ENCODE measurements at places on chromosomes 3 and 15.

- DNase-seq: no peak
- no peaks in the 10 kb centered on the region for H3K4me1 ChIP-seq
- no peak overlapping the region for H3K27ac ChIP-seq
- no peaks in the 10 kb centered on the region for H3K36me3 ChIP-seq
- H3K27me3 ChIP-seq: no peaks in the 10 kb centered on the region
- H3K4me3 ChIP-seq: no peak overlapping the region
These were observed 633.8 kb downstream of the IGSF11 start for GRCh38 chr3:118400886-118401285.

- H3K4me1 ChIP-seq: peaks cover 6% of the 10 kb centered on the region
- H3K36me3 ChIP-seq: no peaks in the 10 kb centered on the region
- no peaks in the 10 kb centered on the region for H3K27me3 ChIP-seq
- H3K4me3 ChIP-seq: no peak overlapping the region
- DNase-seq: no peak
These were observed 238.1 kb downstream of the CPNE4 start for GRCh38 chr3:131796558-131797198.

DNA sequence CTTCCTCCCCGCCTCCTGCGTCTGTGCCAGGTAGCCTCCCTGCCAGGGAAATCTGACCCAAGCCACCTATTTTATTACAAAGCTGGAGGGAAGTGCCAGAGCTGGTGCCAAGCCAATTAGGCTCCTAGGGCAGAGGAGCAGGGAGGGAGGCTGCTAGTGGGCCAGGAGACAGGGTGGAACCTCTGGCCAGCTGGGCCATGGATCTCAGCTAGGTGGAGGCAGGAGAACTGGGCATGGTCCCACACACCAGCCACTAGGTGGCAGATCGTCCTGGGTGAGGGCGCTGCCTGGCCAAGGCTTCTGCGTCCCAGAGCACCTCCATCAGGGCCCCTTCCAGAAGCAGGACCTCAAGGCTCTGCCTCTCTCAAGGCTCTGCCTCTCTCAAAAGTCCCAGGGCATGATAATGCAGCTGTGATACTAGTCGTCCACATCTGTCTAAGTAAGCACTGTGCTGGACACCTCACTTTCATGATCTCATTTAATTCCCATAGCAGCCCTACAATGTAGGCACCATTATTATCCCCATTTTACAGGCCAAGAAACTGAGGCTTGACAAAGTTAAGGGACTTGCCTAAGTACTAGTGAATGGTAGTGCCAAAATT lies 4.5 kb upstream of the RFT1 start:
- DNase-seq: peak; percentile 89
- H3K4me1 ChIP-seq: no peaks in the 10 kb centered on the region
- H3K27ac ChIP-seq: peak overlapping the region; percentile 19
- no peak overlapping the region for H3K4me3 ChIP-seq
- no peaks in the 10 kb centered on the region for H3K36me3 ChIP-seq

DNA sequence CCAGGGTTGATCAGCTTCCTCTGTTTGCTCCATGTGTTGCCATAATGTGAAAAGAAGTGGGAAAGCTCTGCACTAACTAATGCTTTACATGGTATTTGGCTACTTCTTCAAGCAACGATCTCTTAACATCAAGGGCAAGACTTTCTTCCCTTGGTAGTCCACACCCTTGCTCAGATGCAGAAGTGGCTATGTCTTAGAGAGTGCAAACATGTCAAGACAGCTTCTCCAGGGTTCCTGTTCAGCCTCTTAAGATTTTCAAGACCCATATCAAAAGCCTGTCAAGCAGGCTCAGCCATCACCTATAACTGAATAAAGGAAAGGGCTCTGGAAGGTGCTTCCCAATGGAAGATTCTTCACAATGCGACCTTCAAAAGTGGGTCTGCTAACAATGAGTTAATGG lies 64.8 kb upstream of the CSTA start:
- H3K36me3 ChIP-seq: no peaks in the 10 kb centered on the region
- H3K27me3 ChIP-seq: no peaks in the 10 kb centered on the region
- H3K4me1 ChIP-seq: no peaks in the 10 kb centered on the region
- H3K4me3 ChIP-seq: no peak overlapping the region

DNA sequence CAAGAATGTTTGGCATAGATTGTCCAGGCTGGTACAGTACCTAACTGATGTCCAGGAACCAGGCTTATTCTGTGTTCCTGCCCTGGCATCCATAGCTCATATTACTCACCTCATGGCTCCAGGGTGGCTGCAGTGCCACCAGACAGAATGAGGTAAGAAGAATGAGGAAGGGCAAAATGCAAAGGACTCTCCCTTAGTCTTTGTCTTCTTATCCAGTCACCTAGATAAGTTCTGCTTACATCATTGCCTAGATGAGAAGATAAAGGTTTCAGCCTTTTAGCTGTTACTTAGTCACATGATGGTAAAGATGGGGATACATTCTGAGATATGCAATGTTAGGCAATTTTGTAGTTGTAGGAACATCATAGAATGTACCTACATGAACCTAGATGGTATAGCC lies 45.8 kb downstream of the CHP1 start:
- H3K4me1 ChIP-seq: no peaks in the 10 kb centered on the region
- H3K27ac ChIP-seq: no peak overlapping the region
- peaks cover 3% of the 10 kb centered on the region for H3K36me3 ChIP-seq
- H3K4me3 ChIP-seq: no peak overlapping the region
- H3K27me3 ChIP-seq: no peaks in the 10 kb centered on the region
- no peak for DNase-seq

DNA sequence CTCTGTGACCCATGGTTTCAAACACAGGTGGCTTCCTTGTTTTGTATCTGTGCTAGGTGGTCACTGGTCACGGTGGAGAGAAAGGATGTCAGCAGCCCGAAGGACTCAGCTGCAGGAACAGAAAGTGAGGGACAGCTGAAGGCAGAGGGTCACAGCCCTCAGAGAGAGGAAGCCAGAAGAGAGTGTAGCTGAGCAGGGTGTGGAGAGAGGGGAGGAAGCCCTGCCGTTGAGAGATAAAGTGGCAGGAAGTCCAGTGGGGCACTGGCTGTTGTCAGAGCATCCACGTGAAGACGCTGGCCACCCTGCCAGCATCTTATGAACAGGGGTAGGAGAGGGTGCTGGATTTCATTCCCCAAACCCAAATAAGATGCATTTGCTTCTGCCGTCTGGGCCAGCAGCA lies 36.9 kb downstream of the LIMD1 start:
- H3K4me1 ChIP-seq: no peaks in the 10 kb centered on the region
- H3K27ac ChIP-seq: no peak overlapping the region
- DNase-seq: no peak
- H3K27me3 ChIP-seq: no peaks in the 10 kb centered on the region
- no peak overlapping the region for H3K4me3 ChIP-seq

GRCh38 chr3:197241173-197241572 lies 57.2 kb downstream of the DLG1 start:
- H3K4me1 ChIP-seq: no peaks in the 10 kb centered on the region
- no peak overlapping the region for H3K27ac ChIP-seq
- H3K36me3 ChIP-seq: peaks cover 1% of the 10 kb centered on the region
- no peak for DNase-seq

- H3K4me3 ChIP-seq: no peak overlapping the region
- DNase-seq: no peak
- no peak overlapping the region for H3K27ac ChIP-seq
- no peaks in the 10 kb centered on the region for H3K27me3 ChIP-seq
- H3K4me1 ChIP-seq: peaks cover 7% of the 10 kb centered on the region
These were observed 25.1 kb upstream of the UTS2B start for GRCh38 chr3:191355406-191355805.

DNA sequence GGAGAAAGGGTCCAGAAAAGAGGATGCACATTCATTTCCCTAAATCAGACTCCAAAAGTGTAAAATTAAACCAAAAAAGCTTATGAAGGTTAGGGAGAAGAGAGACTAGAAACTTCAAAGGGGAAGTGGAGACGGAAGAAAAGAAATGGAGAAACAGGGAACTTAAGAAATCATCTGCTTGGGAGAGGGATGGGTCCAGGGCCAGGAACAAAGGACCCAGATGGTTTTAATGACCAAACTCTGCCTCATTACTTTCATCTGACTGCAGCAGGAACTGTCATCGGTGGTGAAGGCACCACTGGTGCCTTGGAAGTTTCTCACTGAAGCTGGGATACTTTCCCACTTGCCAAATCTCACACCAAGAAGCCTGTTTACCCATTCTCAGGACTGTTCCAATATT lies 70.5 kb upstream of the SLC4A7 start:
- H3K4me1 ChIP-seq: peaks cover 11% of the 10 kb centered on the region
- no peak for DNase-seq
- no peak overlapping the region for H3K4me3 ChIP-seq
- no peak overlapping the region for H3K27ac ChIP-seq
- no peaks in the 10 kb centered on the region for H3K27me3 ChIP-seq
- no peaks in the 10 kb centered on the region for H3K36me3 ChIP-seq

DNA sequence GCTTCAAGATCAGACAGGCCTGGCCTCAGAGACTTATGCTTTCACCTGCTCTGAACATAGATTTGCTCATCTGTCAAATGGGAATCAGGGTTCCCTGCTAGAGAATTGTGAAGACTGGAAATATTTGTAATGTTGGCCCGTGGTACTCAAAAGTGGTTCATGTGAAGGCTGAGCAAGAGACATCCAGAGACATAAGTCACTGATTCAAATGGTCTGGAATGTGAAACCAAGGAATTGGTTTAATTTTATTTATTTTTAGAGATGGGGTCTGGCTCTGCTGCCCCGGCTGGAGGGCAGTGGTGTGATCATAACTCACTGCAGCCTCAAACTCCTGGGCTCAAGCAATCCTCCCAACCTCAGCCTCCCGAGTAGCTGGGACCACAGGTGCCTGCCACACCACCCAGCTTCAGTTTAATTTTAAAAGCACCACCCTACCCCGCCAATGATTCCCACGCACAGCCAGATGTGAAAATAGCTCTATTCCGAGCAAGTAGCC lies 60.1 kb downstream of the DAPK2 start:
- no peaks in the 10 kb centered on the region for H3K36me3 ChIP-seq
- H3K4me3 ChIP-seq: no peak overlapping the region
- DNase-seq: no peak
- no peaks in the 10 kb centered on the region for H3K4me1 ChIP-seq

- H3K4me1 ChIP-seq: no peaks in the 10 kb centered on the region
- no peaks in the 10 kb centered on the region for H3K27me3 ChIP-seq
- H3K4me3 ChIP-seq: no peak overlapping the region
- DNase-seq: no peak
- no peak overlapping the region for H3K27ac ChIP-seq
These were observed 843.9 kb downstream of the TUSC7 start for GRCh38 chr3:117553461-117553860.

GRCh38 chr3:94413336-94414108 lies 350.7 kb downstream of the NSUN3 start:
- no peaks in the 10 kb centered on the region for H3K4me1 ChIP-seq
- no peak overlapping the region for H3K4me3 ChIP-seq
- DNase-seq: no peak
- H3K36me3 ChIP-seq: no peaks in the 10 kb centered on the region
- no peak overlapping the region for H3K27ac ChIP-seq
- no peaks in the 10 kb centered on the region for H3K27me3 ChIP-seq

DNA sequence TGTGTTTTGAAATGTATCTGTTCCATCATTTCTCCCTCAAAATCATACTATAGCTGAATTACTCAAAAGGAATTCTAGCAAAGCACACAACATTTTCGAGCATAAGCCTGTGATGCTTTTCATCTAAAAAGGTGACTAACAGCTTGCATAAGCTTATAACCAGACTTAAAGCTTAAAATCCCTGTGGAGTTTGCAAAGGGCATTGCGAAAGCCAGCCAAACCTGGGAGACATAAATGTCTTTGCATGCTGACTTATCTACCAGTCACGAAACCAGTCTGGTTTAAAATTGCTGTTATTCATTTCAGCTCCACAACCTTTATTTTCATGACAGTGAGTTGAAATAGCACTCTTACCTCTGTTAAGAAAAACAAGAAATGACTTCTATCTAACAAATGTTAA lies 35.6 kb upstream of the LIPC start:
- DNase-seq: no peak
- H3K27me3 ChIP-seq: no peaks in the 10 kb centered on the region
- H3K27ac ChIP-seq: no peak overlapping the region
- H3K36me3 ChIP-seq: no peaks in the 10 kb centered on the region
- no peaks in the 10 kb centered on the region for H3K4me1 ChIP-seq

- H3K36me3 ChIP-seq: no peaks in the 10 kb centered on the region
- no peaks in the 10 kb centered on the region for H3K27me3 ChIP-seq
- H3K4me3 ChIP-seq: no peak overlapping the region
- H3K27ac ChIP-seq: no peak overlapping the region
- DNase-seq: no peak
These were observed 284.2 kb upstream of the ATP11B start for GRCh38 chr3:182508919-182509711.

GRCh38 chr3:112126511-112126911 lies 6.5 kb downstream of the GCSAM start:
- H3K4me3 ChIP-seq: no peak overlapping the region
- H3K27me3 ChIP-seq: no peaks in the 10 kb centered on the region
- peaks cover 2% of the 10 kb centered on the region for H3K36me3 ChIP-seq
- no peak overlapping the region for H3K27ac ChIP-seq

GRCh38 chr15:85354461-85354860 lies 25.9 kb upstream of the AKAP13 start:
- no peaks in the 10 kb centered on the region for H3K4me1 ChIP-seq
- no peaks in the 10 kb centered on the region for H3K36me3 ChIP-seq
- no peak overlapping the region for H3K4me3 ChIP-seq

DNA sequence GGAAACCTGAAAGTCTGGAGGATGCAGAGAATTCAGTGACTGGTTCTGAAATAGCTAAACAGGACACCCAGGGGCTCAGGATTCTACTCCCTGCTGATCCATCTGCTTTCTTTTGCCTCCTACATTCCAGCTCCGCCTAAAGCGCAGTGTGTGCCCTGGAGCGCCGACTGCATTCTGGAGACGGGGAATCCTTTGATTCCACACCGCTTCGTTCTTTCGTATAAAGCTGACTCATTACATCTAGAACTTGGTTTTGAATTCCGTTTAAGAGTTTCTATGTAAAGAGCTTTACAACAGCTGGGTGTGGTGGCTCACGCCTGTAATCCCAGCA lies 61.8 kb downstream of the SENP2 start:
- H3K36me3 ChIP-seq: no peaks in the 10 kb centered on the region
- H3K27ac ChIP-seq: no peak overlapping the region
- no peaks in the 10 kb centered on the region for H3K27me3 ChIP-seq
- H3K4me3 ChIP-seq: no peak overlapping the region

DNA sequence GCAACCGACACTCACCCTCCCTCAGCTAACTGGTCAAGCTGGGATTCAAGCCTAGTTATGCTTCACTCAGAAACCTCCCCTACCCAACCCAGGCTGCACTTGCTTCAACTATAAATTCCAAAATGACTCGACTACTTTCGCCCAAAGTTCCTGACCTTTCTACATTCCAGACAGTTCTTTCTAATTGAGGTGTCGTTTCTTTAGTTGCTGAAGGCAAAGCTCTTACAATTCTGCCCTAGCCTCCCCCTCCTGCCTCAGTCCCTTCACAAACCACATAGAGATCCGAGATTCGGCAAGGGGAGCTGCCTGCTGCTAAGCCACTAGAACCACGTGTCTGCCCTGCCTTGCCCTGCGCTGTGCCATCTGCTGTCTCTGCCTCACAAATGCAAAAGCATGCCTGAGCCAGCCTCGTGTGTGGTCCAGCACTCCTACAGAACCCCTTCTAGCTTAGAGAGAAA lies 74.7 kb upstream of the SH3GL3 start:
- no peaks in the 10 kb centered on the region for H3K36me3 ChIP-seq
- no peak overlapping the region for H3K4me3 ChIP-seq
- H3K4me1 ChIP-seq: no peaks in the 10 kb centered on the region
- no peaks in the 10 kb centered on the region for H3K27me3 ChIP-seq
- no peak overlapping the region for H3K27ac ChIP-seq
